ENCODE measurements at places on chromosomes 4 and X.

DNA sequence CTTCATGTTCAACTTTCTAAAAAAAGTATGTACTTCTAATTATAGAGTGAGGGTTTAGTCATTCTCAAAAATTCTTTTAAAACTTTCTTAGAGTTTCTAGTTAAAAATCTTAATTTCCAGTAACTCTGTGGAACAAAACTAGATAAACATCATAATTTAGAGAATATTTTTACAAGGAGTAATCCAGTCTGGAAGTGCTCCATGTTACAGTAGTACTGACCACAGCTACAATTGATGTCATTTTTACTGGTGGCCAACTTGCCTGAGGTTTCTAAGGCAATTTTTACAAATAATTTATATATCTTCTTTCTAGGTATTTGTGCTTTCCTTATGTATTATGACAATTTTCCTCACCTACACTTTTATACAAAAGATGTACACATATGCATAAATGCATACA lies 490.4 kb downstream of the CENPC start:
- DNase-seq = no peak

DNA sequence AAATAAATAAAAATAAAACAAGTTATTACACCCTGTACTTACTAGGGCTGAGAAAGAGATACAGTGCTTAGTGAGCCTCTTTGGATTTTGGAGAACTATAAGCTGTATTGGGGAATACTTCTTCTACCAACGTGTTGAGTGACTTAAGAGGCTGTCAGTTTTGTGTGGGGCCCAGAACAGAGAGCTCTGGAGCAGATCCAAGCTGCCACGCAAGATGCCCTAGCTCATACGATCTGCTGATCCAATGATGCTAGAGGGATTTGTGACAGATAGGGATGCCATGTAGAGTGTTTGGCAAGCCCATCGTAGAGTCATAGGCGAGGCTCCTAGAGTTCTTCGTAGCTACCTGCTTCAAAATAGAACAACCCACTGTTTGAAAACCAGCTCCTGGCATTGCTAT lies 60.3 kb upstream of the KLF3 start:
- DNase-seq = no peak

DNA sequence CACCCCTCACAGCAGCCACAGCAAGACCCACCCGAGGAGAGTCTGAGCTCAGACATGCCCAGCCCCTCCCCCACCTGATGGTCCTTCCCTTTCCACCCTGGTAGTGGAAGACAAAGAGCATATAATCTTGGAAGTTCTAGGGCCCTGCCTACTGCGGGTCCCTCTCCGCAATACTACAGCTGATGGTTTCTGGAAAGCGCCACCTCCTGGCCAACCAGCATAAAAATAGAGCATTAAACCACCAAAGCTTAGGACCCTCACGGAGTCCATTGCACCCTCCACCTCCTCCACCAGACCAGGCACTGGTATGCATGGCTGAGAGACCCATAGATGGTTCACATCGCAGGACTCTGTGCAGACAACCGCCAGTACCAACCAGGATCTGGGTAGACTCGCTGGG lies 78.2 kb downstream of the SH3BGRL start:
- DNase-seq = no peak

DNA sequence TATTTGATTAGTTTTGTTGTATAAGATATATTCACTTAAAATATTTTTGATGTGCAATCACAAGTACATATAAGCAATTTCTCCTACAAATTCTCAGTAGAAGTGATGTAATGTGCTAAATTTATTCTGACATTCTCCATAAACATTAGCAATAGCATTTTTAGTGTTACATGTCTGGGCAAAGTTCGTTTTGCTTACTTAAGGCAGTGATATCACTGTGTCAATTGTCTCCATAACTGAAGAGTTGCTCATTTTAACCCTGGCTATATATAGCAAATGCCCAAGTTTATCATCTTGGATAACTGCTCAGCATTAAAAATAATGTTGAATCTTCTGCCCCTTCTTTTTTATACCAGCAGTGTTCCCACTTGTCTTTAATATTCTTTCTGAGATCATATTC lies 340.0 kb upstream of the NDST4 start:
- DNase-seq = no peak

DNA sequence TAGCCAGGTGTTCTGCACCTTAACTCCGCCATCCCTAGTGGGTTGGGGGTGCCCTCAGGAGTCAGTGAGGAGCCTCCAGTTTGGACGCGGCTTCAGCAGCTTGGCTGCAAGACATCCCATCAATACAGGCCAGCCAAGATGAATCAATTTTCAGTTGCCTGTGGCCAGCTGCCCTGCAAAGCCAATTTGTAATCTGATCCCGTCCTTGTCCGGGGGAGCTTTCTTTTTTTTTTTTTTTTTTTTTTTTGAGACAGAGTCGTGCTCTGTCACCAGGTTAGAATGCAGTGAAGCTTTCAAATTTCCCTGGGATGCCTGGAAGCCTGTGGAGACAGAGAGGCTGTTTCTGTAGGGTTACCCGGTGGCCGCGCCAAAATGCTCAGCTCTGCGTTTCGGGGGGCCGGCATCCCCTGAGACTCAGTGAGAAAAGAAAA lies 192.5 kb downstream of the ASMT start:
- DNase-seq = no peak

GRCh38 chr4:91198951-91199350 lies 1071.8 kb downstream of the CCSER1 start:
- no peak for DNase-seq

- no peak for DNase-seq
These were observed 174.2 kb downstream of the HHIP start for GRCh38 chr4:144820011-144820727.

DNA sequence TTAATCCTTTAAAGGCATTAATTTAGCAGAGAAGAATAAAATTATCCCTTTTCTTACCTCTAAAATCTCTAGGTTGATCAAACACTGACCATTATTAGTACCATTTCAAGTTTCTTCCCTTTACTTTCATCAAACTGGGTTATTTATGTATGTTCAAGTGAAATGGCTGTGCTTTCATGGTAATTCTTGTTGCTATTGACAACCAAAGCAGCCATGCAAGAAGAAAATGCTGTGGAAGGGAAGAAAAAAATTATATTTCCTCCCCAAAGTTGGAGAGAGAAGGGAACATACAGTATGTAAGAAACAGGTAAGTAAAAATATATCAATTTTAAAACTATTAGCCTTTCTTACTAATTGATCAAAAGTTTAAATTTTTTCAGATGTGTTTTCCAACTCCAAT lies 16.2 kb downstream of the NPNT start:
- DNase-seq = no peak

DNA sequence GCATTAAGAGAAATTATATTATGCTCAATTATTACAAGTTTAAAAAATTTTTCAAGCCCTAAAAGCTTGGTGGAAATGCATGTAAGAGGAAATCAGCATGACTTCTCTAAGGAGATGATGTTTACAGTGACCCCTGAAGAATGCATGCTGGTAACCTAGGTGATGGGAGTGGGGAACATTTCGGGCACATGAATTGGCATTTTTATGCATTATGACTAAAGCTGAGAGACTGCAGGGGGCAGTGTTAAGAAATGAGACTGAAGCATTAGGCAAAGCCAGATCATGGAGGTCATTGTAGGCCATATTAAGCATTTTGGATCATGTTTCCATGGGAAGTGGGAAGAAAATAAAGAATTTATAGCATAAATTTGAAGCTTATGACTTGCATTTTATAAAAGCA lies 421.3 kb downstream of the FAT4 start:
- no peak for DNase-seq

GRCh38 chr4:40255393-40256281 lies 58.8 kb downstream of the RHOH start:
- DNase-seq = no peak

DNA sequence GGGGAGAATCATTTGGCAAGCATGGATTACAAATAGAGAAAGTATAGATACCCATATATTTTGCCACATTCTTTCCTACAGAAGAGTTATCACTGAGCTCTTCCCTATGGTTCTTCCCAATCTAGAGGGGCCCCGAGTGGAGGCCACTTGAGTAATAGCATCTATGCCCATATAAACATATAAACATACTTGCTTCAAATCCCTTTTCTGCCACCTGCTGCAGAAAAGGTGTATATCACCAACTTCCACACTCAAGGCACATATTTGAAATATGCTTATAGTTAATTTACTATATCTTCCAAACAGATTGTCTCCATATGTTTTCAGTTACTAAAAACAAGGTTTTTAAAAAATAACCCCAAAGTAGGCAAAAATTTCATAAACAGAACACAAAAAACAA lies 642.8 kb upstream of the DIPK2B start:
- no peak for DNase-seq

GRCh38 chrX:103343105-103343504 lies 13.1 kb downstream of the TCEAL7 start:
- DNase-seq = peak; percentile 29

DNA sequence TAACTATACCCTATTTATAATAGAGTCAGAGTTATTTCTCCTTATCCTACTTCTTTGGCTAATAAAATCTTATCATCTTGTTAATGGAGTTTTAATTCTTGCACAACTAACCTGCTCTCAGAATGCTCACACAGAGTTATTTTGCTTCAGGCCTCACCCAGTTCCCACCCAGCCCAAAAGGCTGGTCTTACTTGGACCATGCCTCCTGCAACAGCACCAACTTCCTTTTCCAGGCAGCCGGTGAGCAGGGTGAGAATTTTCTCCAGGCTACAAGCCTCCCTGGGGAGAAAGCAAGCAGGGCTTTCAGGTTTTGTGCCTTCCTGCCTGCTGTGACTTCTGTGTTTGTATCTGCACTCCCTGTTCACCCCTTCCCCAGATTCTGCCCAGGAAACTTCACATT lies 29.1 kb upstream of the BANK1 start:
- DNase-seq = no peak

GRCh38 chr4:83605744-83606172 lies 69.8 kb downstream of the GPAT3 start:
- no peak for DNase-seq

DNA sequence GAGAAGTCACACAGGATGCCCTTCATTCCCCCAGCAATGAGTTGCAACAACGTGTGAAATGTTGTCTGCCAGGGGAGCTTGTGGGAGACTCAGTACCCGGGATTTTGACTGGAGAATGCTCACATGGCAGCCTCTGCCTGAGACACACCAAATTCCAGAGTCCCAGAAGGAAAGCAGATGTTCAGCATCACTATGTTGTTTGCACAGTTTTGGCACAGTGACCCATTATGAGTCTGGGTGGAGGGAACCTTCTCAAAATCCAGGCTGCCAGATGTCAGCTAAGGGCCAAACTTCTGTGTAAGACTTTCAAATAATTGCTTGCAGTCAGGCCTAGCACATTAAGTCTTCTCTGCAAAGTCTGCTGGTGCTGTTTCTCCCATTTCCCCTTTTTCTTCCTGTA lies 1029.7 kb upstream of the TENM3 start:
- DNase-seq = no peak

DNA sequence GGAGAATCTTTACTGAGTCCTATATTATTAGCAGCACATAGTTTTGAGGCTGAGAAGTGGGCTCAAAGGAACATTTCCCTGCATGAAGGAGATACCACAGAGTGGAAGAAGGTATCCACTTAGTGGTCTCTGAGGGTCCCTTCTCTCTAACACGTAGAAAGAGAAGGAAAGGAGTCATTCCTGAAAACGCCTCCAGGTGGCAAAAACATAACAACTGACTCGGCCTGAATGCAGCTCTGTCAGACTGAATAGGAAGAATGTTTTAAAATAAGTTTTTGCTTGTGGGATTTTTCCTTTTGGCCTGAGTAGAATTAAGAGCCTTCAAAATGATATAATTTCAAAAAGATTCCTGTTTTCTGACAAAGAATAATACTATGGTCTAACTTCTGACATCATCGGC lies 23.3 kb downstream of the RPGR start:
- no peak for DNase-seq

DNA sequence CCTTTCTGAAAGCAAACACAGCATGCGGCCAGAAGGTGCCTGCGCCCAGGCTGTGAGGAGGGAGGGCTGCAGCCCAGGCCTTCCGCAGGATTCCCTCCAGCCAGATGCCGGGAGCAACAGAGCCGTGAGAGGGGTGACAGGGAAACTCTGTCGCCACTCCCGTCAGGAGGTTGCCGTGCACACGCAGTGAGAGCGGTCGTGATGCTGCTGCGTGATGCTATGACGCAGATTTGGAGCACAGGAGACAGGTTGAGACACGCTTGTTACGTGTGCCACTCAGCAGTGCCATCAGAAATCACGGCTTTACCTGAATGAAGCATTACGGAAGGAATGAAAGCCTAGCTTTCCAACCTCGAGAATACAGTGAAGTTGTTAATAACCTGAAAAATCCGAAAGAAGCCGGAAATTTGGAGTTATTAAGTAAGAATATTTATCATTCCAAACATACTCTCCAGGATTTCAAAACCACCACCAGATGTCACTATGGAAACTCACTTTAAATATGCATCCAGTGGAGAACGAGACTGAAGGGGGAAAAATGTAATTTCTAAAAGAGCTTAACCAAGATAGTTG lies 54.4 kb downstream of the FAT1 start:
- no peak for DNase-seq

GRCh38 chrX:13936521-13937225 lies 93.0 kb downstream of the GEMIN8 start:
- no peak for DNase-seq

DNA sequence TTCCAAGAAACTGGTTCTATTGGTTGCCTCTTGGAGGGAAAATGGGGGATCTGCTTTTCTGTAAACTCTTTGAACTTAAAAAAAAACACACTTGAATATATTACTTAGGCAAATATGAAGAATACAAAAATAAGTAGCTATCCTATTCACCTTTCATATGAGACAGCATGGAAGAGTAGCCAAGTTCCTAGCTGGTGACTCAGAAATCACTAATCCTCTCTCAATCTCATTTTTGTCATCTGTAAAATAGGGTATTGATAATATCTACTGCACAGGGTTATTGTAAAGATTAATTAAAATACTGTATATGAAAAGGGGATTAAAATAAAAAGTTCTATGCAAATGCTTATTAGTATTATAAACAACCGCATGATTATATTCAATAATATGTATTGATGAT lies 12.7 kb downstream of the MGARP start:
- no peak for DNase-seq

DNA sequence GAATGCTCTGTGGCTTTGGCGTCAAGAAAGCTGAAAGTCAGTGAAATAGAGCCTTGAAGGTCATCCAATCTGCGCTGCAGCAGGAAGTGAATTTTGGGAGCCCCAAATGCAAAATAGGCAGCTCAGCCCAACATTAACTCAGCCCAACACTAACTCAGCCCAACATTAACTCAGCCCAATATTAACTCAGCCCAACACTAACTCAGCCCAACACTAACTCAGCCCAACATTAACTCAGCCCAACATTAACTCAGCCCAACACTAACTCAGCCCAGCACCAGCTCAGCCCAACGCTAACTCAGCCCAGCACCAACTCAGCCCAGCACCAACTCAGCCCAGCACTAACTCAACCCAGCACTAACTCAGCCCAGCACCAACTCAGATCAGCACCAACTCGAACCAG lies 71.5 kb downstream of the SORBS2 start:
- no peak for DNase-seq

Data from activated naive CD4-positive, alpha-beta T cell treated with Interleukin-2 at 50 U/mL for 16 hours (primary cell).